ENCODE measurements at places on chromosomes 12 and 14. TPM values are rescaled to one million over a fixed set of nuclear protein-coding genes. Genes with fewer than 3 reads are reported as not detected.

The PCED1B gene
- polyA plus RNA-seq, result 0.72 TPM

The IPO4 gene
- polyA plus RNA-seq, result 40.0 TPM

The RIMKLB gene
- 7.4 TPM for polyA plus RNA-seq

The TOMM20L gene
- not detected for polyA plus RNA-seq

The GPR84 gene
- not detected for polyA plus RNA-seq

The TM7SF3 gene
- polyA plus RNA-seq, result 16.1 TPM

The RTRAF gene
- 272 TPM for polyA plus RNA-seq

- H3K36me3 ChIP-seq, result no peaks in the 10 kb centered on the region
- no peak for DNase-seq
- H3K4me1 ChIP-seq, result peaks cover 13% of the 10 kb centered on the region
- H3K27ac ChIP-seq, result no peak overlapping the region
- no peak overlapping the region for H3K4me3 ChIP-seq
These were observed 3.6 kb downstream of the ZNF839 start for GRCh38 chr14:102323102-102323501.

DNA sequence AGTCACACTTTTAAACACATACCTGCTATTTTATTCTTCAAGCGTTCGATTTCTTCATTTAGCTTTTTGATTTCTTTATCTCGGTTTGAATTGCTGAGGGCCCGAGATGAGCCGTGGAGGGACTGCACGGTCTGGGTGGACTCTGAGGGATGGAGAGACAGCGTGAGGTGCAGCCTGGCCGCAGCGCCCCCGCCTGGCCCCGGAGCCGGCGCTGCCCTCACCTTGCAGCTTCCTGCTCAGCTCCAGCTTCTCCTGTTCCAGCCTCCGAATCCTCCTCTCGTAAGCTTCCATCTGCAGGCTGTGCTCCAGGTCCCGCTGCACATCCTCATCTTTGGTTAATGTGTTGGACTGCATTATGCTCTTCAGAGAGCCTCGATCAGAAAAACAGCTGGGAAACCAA is 53.2 kb downstream of the AMN start:
- H3K4me3 ChIP-seq, result no peak overlapping the region
- no peak overlapping the region for H3K27ac ChIP-seq
- H3K27me3 ChIP-seq, result no peaks in the 10 kb centered on the region
- H3K4me1 ChIP-seq, result no peaks in the 10 kb centered on the region

- H3K4me1 ChIP-seq, result no peaks in the 10 kb centered on the region
- H3K4me3 ChIP-seq, result no peak overlapping the region
- DNase-seq, result no peak
- no peak overlapping the region for H3K27ac ChIP-seq
- no peaks in the 10 kb centered on the region for H3K36me3 ChIP-seq
These were observed 96.2 kb upstream of the CPM start for GRCh38 chr12:69028941-69029729.

- H3K27me3 ChIP-seq, result no peaks in the 10 kb centered on the region
- peak overlapping the region; percentile 79 for H3K27ac ChIP-seq
- H3K36me3 ChIP-seq, result no peaks in the 10 kb centered on the region
- DNase-seq, result no peak
- H3K4me3 ChIP-seq, result no peak overlapping the region
These were observed 196.5 kb upstream of the AMIGO2 start for GRCh38 chr12:47276253-47276620.

GRCh38 chr14:97224016-97224415 is 426.8 kb downstream of the VRK1 start:
- no peaks in the 10 kb centered on the region for H3K4me1 ChIP-seq
- no peak overlapping the region for H3K4me3 ChIP-seq
- no peak for DNase-seq
- peaks cover 18% of the 10 kb centered on the region for H3K27me3 ChIP-seq

DNA sequence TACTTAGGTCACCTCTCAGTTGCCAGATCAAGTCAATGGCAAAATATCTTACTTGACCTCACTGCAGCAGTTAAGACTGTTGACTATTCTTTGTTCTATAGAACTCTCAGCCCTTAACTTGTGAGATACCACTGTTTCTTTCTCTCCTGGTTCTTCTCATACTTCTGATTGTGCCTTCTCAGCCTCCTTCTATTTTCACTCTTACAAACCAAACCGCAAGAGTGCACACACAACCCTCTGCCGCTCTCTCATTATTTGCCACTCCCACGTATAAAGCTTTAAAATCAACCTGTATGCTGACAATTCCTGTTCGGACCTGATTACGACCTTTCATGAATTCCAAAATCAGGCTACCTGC is 4.5 kb downstream of the E2F7 start:
- H3K36me3 ChIP-seq, result no peaks in the 10 kb centered on the region
- H3K4me3 ChIP-seq, result no peak overlapping the region
- H3K27ac ChIP-seq, result no peak overlapping the region
- H3K27me3 ChIP-seq, result no peaks in the 10 kb centered on the region

GRCh38 chr14:88386256-88386794 is 868 bp downstream of the SPATA7 start:
- no peaks in the 10 kb centered on the region for H3K4me1 ChIP-seq
- no peaks in the 10 kb centered on the region for H3K27me3 ChIP-seq
- H3K36me3 ChIP-seq, result no peaks in the 10 kb centered on the region
- DNase-seq, result no peak

All from heart left ventricle (tissue), 16 donors.